Fibroblast of villous mesenchyme (primary cell): ENCODE measurements at places on chromosomes 3 and 15. TPM values are rescaled to one million over a fixed set of nuclear protein-coding genes. Genes with fewer than 3 reads are reported as not detected.

NMB gene
- total RNA-seq: 1.7 and 1.9 TPM in 2 replicates

ADCY5 gene
- 0.32 and 0.43 TPM in 2 replicates for total RNA-seq

EAF1 gene
- 28.0 and 35.8 TPM in 2 replicates for total RNA-seq

CX3CR1 gene
- not detected in 2 replicates for total RNA-seq

GASK1A gene
- 0.32 and 1.7 TPM in 2 replicates for total RNA-seq

PLSCR5 gene
- not detected in 2 replicates for total RNA-seq

RAB7A gene
- total RNA-seq: 67.3 and 85.5 TPM in 2 replicates

UROC1 gene
- total RNA-seq: under 0.01 TPM in 1 of 2 replicates, not detected in the other

GPR27 gene
- total RNA-seq: not detected in 2 replicates

CD200R1 gene
- total RNA-seq: under 0.01 TPM in 2 replicates

MEIS2 gene
- total RNA-seq: 40.9 and 73.0 TPM in 2 replicates

CYP1A1 gene
- total RNA-seq: not detected in 2 replicates

PLSCR2 gene
- total RNA-seq: 0.43 TPM in 1 of 2 replicates, not detected in the other

B4GALT4 gene
- total RNA-seq: 28.3 and 47.5 TPM in 2 replicates

CD200 gene
- total RNA-seq: 1.3 TPM in 2 replicates

IL16 gene
- 0.32 TPM in 1 of 2 replicates, not detected in the other for total RNA-seq

CAND2 gene
- 4.7 and 6.1 TPM in 2 replicates for total RNA-seq

CEP152 gene
- total RNA-seq: 5.2 and 14.8 TPM in 2 replicates

CHRM5 gene
- total RNA-seq: under 0.01 TPM in 2 replicates

CGNL1 gene
- total RNA-seq: 0.43 and 0.64 TPM in 2 replicates

CFAP92 gene
- under 0.01 TPM in 1 of 2 replicates, not detected in the other for total RNA-seq

ZBTB47 gene
- 25.4 and 25.9 TPM in 2 replicates for total RNA-seq

UBA5 gene
- 48.8 and 51.2 TPM in 2 replicates for total RNA-seq

CASR gene
- total RNA-seq: not detected in 2 replicates

NDUFB4 gene
- 41.0 and 45.4 TPM in 2 replicates for total RNA-seq

KCNH8 gene
- total RNA-seq: not detected in 2 replicates

GOLGA8J gene
- total RNA-seq: not detected in 2 replicates

CCDC39 gene
- total RNA-seq: under 0.01 TPM in 1 of 2 replicates, not detected in the other

IQCF6 gene
- total RNA-seq: not detected in 2 replicates

CYP8B1 gene
- not detected in 2 replicates for total RNA-seq

WDR76 gene
- total RNA-seq: 15.1 and 17.7 TPM in 2 replicates

ZPLD1 gene
- total RNA-seq: 0.43 and 1.3 TPM in 2 replicates

PLA2G4D gene
- not detected in 2 replicates for total RNA-seq
